ENCODE measurements at places on chromosomes 4 and X. TPM values are rescaled to one million over a fixed set of nuclear protein-coding genes. Genes with fewer than 3 reads are reported as not detected.

Gene PAK3
- total RNA-seq = 1.9 TPM

Gene SEC24B
- total RNA-seq = 41.5 TPM

Gene USP9X
- total RNA-seq = 70.4 TPM

Gene ANKRD17
- total RNA-seq = 31.9 TPM

Gene PAGE4
- not detected for total RNA-seq

Gene SMIM10L2A
- total RNA-seq = 1.3 TPM

Gene ARHGAP6
- total RNA-seq = not detected

Gene MMRN1
- total RNA-seq = 0.22 TPM

Gene PAGE5
- total RNA-seq = not detected

Gene PCDH11X
- total RNA-seq = not detected

Gene BTC
- not detected for total RNA-seq

Gene GPR82
- total RNA-seq = not detected

Gene RASL11B
- 0.63 TPM for total RNA-seq

Gene TFDP3
- total RNA-seq = not detected

Gene FAM47E
- total RNA-seq = 0.74 TPM

Gene RAPGEF2
- total RNA-seq = 25.6 TPM

Gene ADH1B
- total RNA-seq = not detected

Gene CXorf66
- total RNA-seq = not detected

Gene GUCY1A1
- total RNA-seq = not detected

Gene MAGEB1
- total RNA-seq = not detected

Measured in CD4-positive, alpha-beta T cell (primary cell).